Stimulated activated CD4-positive, alpha-beta T cell treated with anti-CD3 and anti-CD28 coated beads, Interleukin-4, amount 100 ng/mL, for 24 hours (primary cell): ENCODE measurements at places on chromosomes 5 and 9.

DNA sequence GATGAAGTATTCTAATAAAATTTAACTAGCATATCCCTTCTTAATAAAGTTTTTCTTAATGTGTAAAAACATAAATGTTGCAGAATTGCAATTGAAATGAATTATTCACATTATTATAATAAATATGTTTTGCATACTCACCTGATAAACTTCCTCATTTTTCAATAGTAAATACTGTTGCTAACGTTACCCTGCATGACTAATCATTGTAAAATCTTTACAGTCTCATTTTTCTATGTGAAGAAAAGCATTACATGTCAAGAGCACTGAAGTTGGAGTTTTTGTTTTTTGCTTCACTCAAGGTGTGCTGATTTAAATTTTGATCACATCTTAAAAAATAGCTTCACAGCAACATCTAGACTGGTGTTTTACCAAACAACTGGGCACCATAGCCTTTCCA lies 157.2 kb upstream of the CDH18 start:
- no peak for DNase-seq

GRCh38 chr5:157116483-157116954 lies 7.7 kb upstream of the HAVCR2 start:
- DNase-seq, result peak; percentile 21

- DNase-seq, result peak; percentile 62
Observed at GRCh38 chr9:893843-894420, 52.4 kb downstream of the DMRT1 start.

DNA sequence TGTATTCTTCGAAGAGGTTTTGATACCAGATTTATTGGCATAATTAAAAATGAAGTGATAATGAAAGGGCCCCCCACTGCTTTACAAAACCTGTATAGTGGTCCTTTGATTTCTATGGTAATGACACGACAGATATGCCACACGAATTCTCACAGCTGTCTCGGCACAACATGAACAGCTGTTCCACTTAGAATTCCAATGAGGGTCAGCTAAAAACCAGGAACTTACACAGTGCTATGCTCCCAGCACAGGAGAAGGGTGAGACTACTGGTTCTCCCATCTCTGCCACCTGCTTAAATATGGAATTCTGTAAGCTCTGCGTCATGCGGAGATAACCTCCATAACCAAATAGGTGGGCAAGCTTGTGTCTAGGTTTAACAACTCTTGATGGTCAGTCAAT lies 183.0 kb upstream of the EFNA5 start:
- DNase-seq, result no peak

GRCh38 chr9:114216081-114216480 lies 60.7 kb downstream of the COL27A1 start:
- no peak for DNase-seq

- DNase-seq, result no peak
Observed at GRCh38 chr5:139861021-139861888, 65.6 kb downstream of the PSD2 start.

DNA sequence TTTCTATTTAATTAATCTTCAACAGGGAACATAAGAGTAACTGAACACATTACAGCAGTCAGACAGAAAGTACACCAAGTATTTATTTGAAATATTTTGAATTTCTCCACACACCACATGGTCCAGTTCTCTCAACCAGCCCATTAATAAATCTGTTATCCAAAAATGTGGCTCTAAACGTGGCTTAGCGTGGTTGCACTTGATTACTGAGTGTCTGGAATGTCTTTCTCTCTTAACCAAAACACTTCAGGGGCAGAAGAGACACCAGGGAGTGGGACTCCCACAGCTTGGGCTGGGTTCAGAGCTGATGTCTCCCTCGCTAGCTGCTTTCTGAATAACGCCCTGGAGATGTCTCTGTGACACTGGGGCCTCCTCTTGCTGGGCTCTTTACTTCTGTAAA lies 52.6 kb upstream of the FANCC start:
- DNase-seq, result no peak

DNA sequence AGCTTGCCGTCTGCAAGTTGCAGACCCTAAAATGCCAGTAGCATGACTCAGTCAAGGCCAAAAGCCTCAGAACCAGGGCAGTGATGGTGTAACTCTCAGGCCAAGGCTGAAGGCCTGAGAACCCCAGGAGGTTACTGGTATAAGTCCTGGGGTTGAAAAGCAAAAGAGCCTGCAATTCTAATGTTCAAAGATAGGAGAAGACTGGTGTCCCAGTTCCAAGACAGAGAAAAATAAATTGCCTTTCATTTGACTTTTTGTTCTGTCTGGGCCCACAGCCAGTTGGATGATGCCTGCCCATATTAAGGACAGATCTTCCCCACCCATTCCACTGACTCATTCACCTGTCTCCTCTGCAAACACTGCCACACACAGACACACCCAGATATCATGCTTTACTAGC lies 673.2 kb downstream of the CDH18 start:
- no peak for DNase-seq

DNA sequence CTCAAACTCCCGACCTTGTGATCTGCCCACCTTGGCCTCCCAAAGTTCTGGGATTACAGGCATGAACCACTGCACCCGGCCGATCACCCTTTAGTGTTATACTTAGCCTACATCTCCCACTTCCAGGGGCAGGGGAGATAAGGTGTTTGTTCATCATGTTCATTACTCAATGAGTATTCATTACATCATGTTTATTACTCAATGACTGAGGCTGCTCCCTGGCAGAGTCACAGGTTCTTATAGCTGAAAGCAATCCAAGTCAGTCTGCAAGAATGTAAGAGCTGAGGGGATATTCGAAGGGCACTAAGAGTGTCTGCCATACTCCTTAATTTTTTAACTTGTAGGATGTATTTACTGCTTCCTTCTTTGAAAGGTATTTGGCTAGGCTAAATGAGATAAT lies 214.2 kb downstream of the SPATA31D1 start:
- DNase-seq, result no peak

- DNase-seq, result no peak
Observed at GRCh38 chr5:168843277-168844015, 264.3 kb upstream of the PANK3 start.

GRCh38 chr9:73357607-73358006 lies 205.9 kb downstream of the ANXA1 start:
- DNase-seq, result no peak

- DNase-seq, result no peak
Observed at GRCh38 chr5:95837492-95837891, 15.0 kb upstream of the GLRX start.

DNA sequence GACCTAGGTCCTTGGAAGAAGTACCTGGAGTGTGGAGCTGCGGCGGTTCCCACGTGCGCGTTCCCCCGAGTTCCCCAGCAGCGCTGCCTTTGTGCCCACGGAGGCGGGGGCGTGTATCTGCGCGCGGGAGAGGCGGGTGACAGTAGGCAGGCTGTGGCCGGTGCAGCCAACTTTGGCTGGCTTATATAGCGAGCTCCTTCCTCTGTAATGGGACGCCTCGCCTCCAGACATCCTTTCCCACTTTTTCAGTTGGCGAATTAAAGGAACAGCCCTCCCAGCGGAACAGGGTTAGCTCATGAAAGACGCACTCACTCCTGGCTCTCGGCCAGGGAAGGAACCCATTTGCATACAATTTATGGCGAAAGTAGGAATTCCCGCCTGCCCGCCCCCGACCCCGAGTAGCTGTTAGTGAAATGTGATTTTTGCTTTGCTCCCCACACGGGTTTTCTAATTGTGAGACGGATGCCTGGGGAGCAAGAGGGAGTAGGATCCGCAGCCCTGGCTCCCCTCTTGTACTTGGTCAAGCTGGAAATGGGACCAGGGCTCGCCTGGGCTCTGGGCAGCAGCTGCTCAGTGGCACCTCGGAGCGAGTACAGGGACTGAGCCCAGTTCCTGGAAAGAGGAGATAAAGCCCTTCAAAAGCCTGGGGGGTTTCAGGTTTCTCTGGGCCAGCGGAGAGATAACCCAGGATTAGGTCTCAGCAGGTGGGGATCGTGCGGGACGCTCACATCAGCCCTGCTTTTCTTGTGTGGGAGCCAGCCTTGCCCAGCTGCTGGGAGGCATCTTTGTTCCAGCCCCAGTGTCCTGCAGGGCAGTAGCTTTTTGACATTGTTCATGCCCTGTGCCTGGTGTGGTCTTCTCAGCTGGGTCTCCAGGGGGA lies at the start of gene TNC:
TNC (minus strand) TSS at position 159 of the 880 bp plus-strand sequence. CDS start 27,139 bp downstream, outside the sequence.
- DNase-seq, result no peak

DNA sequence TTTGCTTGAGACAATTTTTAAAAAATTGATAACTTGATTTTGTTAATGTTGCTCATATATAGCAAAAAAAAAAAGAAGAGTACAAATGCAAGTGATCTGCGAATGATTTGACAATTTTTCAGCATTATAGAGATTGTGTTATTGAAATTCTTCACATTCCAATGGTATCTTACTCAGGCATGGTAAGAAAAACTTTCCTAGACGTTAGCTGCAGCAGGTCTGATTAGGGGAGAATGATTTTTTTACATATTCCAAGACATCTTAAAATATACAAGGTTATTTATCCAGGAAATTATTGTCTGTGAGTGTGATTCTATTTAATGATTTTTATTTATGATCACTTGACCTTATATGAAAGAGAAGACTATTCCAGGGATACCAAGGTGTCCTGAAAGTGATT lies 361.9 kb downstream of the MAT2B start:
- no peak for DNase-seq

GRCh38 chr9:79764374-79764773 lies 192.6 kb downstream of the TLE4 start:
- no peak for DNase-seq

DNA sequence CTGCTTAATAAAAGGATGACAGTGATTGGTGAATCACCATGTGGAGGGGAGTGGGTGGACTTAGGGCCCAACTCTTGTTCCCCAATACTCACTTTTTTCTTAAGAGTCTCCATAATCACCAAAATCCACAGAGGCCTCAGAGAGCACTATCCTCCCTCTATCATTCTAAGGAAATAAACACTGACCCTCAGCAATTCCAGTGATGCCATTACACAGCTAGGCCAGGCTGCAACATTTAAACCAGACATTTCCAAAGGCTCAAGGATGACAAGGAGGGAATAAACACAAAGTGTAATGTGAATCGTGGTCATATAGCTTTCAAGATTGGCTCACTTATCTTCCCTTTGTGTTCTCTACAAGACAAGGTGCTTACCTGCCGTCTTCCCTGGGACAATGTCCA lies 2.4 kb upstream of the ARSI start:
- no peak for DNase-seq
